ENCODE measurements at places on chromosomes 16 and 17. TPM values are rescaled to one million over a fixed set of nuclear protein-coding genes. Genes with fewer than 3 reads are reported as not detected.

PRSS22 gene
- not detected for total RNA-seq

NDRG4 gene
- 1.7 TPM for total RNA-seq

HOXB5 gene
- total RNA-seq: not detected

NPIPA8 gene
- total RNA-seq: 0.54 TPM

PIRT gene
- not detected for total RNA-seq

Data from activated CD4-positive, alpha-beta T cell treated with anti-CD3 and anti-CD28 coated beads, Interleukin-2, amount 10 ng/mL, durations not matched to agents 24 days and 14 days (primary cell).